ENCODE measurements at places on chromosomes 11 and 22.

DNA sequence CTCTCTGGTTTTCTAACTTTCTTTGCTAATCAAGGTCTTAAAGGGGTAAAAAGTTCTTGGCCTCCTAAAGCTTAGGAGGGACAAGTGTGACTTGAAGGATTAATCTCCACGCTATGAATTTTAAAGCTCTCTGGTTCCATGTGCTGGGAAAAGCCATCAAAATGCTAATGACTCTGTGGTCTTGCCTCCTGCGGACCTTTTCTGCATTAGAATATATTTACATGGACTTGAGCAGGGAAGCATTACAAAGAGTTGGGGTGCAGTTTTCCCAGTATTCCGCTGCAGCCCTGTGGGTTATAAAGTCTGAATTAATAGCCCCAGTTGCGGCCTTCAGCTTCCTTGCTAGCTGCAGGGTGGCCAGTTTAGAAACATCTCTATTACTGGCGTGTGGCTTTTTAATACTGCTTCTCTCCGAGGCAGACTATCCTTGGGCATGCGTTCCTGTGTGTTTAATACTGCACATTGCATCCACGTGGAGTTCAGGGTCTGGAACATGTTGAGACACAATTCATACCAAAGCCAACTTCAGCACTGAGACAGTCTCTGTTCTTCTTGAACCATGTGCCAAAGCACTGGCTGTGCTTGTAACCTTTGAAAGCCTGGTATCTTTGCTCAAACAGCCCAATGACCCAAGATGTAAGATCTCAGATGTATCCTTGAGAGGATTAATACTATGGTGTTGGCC lies 27.3 kb downstream of the TSPAN18 start:
- DNase-seq, result no peak

- peak; percentile 11 for DNase-seq
Measured at GRCh38 chr22:42716221-42716620, 4.4 kb downstream of the A4GALT start.

DNA sequence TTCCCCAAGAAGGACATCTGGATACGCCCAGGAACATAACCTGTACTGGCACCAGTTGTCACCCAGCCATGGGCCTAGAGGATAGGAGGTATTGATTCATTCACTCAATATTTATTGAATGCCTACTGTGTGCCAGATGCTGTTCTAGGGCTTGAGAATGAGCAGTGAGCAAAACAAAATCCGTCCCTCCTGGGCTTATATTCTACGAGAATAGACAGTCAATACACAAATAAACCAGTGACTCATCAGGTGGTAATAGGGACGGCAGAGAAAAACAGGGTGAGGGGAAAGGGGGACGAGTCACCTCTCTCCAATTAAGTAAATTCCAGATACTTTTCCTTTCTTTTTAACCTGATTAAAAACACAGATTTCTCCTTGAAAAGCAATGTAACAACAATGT lies 103.5 kb downstream of the MICAL2 start:
- no peak for DNase-seq

DNA sequence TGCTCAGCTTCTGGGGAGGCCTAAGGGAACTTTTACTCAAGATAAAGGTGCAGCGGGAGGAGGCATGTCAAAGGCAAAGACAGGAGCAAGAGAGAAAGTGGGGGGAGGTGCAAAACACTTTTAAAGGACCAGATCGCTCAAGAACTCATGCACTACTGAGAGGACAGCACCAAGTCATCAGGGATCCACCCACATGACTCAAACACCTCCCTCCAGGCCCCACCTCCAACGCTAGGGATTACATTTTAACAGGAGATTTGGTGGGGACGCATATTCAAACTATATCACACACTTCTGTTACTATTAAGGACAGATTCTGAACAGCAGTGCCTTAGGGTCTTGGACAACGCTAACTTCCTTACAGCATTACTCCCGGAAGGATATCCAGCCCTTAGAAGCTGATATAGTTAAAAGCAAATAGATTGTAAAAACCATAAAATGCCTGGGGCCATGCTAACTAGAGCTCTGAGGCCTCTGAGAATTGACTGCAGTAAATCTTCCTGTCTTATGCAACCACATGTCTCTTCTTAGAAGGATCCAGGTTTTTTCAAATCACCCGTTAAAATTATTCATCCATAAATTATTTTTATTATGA lies 16.7 kb upstream of the ZC3H12C start:
- no peak for DNase-seq

GRCh38 chr22:49446759-49447710 lies 380.6 kb downstream of the BRD1 start:
- no peak for DNase-seq

DNA sequence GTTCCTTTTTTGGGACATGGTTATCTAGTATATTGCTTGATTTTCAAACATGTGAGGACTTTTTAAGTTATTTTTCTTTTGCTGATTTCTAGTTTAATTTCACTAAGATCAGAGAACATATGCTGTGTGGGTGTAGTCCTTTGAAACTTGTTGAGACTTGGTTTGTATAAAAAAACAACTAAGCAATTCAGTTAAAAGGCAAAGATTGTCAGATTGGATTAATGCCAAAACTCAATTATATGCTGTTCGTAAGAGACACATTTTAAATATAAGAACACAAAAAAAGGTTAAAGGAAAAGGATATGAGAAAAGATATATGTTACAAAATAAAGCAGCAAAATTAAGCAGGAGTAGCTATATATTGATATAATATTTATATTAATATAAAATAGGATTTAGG lies 17.8 kb upstream of the RRM1 start:
- no peak for DNase-seq

- peak; percentile 100 for DNase-seq
Measured at GRCh38 chr11:62709247-62710000, 1.9 kb downstream of the GNG3 start.

DNA sequence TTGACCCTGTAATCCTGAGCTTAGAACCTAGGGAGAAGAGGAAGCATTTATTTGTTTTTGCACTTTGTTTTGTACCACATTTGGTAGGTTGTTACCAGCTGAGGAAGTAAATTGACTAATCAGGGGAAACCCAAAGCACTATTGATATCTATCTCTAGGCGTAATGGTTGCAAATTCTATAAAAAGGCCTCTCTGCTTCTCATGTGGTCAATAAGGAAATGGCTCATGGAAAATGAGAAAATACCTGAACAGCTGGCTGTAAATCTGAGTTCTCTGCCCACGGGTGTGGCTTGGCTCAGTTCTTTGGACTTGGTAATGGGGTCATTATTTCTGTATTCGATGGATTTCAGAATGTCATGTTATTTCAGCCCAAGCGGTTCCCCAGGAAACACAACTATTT lies 42.4 kb downstream of the BARX2 start:
- DNase-seq, result no peak

- DNase-seq, result no peak
Measured at GRCh38 chr11:117585631-117586030, 211.4 kb downstream of the DSCAML1 start.

GRCh38 chr22:19717181-19717580 lies 2.9 kb downstream of the SEPTIN5 start:
- DNase-seq, result no peak

GRCh38 chr11:6419009-6419631 lies at the start of gene APBB1:
TSS of gene APBB1 (minus strand) at chr11:6419094. CDS start at chr11:6411347, 7,747 bp downstream.
- peak; percentile 89 for DNase-seq

- DNase-seq, result peak; percentile 72
Measured at GRCh38 chr11:116808262-116809175, 14.6 kb downstream of the APOA4 start.

DNA sequence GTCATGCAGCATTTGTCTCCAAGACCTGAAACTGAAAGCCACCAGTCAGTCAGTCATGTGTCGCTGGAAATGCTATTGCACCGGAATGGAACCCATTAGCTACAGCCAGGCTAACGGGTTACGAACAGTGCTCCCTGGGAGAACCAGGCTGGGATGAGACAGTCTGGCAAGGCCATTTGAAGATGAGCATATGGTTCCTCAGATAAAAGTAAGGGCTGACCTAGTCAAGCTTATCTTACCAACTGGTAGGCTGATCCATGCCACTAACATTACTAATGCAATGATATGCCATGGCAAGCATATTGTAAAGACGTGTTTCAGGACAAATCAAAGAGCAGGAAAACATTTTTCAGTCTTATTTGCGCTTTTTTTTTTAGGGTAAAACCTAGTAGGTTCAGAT lies 28.4 kb downstream of the NAP1L4 start:
- no peak for DNase-seq

- no peak for DNase-seq
Measured at GRCh38 chr22:30372915-30373314, 14.3 kb downstream of the RNF215 start.

- no peak for DNase-seq
Measured at GRCh38 chr11:15874704-15875103, 481.6 kb downstream of the SOX6 start.

DNA sequence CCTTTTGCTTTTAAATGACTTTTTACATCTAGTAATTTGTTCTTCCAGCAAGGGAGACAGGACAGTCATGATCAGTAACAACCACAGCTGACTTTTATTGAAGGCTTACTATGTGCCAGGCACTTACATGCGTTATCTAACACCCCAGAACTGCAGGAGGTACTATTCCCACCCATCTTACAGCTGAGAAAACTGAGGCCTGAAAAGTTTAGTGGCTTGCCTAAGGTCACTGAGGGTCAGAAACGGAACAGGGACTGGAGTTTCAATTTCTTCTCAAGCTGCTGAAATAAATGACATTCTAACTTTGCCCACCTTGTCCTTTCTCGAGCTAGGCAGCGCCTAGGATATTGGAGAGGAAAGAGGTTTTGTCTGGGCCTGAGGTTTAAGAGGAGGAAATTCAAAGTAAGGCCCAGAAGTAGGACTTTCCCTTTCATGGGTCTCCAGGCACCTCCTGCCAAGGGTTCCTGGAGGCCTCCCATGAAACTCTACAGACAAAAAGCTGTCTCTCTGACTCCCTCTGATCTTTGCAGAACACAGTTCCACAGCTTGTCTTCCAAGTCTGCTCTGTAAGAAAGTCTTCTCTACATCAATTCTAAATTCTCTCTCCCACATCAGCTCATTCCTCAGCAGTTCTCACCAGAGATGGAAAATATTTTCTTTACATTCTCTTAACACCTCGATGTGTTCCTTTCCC lies 102.2 kb downstream of the NAT10 start:
- DNase-seq, result no peak

DNA sequence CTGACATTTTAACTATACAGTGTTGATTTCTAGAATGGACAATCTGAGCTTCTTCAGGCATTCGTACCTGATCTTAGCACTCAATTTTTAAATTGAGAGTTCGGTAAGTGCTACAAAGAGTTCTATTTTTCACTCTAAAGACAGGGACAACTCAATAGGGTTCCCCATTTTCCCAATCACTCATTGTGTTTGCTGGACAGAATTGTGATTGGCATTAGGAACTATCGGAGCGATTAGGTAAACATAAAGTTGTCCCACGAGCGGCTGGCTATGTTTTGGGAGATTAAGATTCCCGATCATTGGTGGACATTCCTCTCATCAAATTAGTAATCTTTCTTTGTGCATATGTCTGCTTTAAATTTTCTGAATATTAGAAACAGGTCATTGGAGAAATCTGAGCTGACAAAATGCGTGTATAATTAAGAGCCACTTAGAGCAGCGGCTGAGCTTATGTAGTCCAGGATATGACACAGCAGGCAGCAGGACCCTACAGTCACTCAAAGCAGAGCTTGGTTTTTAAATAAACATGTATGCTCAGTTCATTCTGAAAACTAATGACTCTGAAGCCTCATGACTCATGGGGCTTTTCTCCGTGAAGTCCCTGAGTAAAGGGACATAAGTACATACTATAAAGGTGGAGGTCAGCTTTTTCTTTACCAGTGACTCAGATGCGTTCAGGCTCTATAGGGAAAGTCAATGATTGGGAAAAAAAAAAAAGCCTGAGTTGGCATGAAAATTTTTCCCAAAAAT lies 109.4 kb downstream of the GRIA4 start:
- DNase-seq, result no peak

DNA sequence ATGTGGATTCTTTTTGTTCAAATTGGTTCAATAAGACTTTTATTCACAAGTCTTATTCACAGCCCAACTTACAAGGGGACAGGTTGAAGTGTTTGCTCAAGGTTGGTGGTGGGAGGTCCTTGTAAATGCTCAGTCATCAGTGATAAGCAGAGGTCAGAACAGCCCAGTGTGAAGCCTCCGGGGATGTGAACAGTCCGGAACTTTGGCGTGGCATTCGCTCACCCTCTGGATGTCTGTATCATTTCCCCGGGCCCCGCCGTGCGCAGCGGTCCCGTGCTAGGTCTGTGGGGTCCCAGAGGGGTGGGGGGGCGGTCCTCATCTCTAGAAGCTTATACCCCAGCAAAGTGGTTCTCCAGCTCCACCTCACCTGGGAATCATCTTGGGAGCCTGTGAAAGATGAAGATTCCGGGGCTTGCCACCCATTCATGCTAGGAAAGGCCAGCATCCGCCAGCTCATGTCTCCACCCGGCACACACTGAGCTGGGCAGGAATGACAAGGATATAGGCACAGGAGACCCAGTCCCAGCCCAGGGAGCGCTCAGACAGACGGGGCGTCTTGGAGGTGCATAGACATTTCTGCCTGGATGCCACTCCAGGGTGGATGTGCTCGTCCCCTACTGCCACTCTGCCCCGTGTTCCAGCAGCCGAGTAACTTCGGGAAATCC lies 327.5 kb downstream of the TBC1D22A start:
- DNase-seq, result peak; percentile 39

GRCh38 chr11:32343325-32344008 lies 91.9 kb downstream of the WT1 start:
- no peak for DNase-seq

DNA sequence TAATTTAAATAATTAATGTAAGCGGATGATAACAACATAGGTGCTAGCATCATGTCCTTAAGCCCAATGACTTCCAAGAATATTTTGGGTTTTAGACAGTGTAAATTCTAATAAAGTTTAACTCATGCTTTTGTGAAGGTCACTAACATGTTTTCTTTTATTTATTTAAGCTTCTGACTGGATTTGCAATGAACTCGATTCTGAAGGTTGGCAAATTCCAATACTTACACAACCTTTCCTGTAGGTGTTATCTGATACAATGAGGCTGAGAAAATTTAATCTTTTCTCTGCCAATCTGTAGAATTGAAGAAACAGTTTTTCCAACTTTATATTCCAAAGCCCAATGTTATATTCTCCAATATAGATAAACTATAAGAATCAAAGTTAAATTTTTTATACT lies 311.3 kb downstream of the LUZP2 start:
- no peak for DNase-seq

DNA sequence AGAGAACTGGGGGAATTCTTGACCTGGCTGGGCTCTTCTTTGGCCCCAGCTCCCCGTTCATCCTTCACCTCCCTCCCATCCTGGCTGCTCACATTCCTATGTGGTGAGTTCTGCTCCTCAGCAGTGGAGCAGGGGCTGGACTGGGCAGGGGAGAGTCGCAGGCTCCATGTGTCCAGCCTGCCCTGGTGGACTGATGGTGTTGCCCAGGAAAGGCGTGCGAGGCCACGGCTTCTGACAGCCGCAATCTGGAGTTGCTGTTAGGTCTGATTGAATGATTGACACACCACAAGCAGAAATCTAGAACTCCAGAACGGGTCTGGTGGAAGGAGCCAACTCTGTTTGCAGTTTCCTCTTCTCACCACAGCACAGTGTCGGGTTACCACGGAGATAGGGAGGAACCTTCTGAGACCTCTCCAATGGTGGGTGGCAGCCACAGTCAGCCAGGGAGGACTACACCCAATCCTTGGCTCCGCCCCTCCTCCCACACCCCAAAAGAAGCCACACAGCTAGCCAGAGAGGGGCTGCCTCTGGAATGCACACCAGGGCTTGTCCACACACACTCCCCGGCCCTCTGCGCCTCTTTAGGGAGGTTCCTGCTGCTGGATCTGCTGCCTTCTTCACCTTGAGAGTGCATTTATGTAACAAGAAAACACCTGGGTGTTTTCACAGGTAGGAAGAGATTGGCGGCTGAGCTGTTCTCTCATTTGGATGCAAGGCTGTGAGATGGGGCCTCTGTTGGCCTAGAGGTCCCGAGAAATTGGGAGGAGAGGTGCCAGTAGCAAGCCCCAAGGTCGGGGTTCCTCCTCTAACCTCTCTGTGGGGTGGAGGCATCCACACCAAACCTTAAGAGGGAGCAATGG lies 56.4 kb upstream of the CD44 start:
- peak; percentile 88 for DNase-seq

All from stomach (tissue), 19 donors.